ENCODE measurements at places on chromosomes 4 and X.

DNA sequence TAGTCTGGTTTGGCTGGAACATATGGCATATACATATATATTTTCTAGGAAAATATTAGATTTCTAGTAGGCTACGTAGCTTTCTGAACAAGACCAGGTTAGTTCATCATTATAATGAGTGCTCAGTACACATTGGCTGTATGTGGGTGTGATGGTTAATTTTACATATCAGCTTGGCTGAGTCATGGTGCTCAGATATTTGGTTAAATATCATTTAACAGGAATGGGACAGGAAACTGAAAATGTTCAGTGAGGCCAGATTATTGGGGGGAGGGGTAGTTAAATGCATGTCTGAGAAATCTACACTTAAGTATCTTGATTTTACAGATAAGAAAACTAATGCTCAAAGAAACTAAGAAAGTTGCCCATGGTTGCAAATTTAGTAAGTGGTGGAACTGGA lies 160.1 kb downstream of the RBMX2 start:
- DNase-seq = no peak

DNA sequence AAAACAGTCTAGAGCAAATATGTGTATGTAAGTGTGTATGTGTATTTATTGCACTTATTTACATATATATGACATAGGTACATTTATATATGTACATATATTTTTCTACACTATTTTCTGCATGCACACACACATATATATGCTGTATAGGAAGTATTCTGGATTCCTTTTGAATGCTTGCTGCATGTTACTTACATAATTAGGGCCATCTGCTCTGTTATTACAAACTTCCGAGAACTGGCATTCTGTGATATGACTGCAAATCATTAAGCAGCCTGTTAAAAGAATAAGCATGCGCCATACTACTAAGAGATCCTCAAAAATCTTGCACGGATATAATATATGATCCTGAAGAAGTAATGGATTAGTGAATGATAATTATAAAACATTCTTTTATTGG lies 1157.6 kb upstream of the TENM3 start:
- DNase-seq = no peak

GRCh38 chrX:118872102-118872566 lies 48.5 kb downstream of the ZCCHC12 start:
- no peak for DNase-seq

GRCh38 chrX:136616987-136617685 lies 30.8 kb upstream of the CD40LG start:
- no peak for DNase-seq

GRCh38 chrX:129233786-129234185 lies 289.5 kb downstream of the SMARCA1 start:
- DNase-seq = no peak

- DNase-seq = no peak
These were observed 334.4 kb upstream of the PCDH18 start for GRCh38 chr4:137866671-137867070.

DNA sequence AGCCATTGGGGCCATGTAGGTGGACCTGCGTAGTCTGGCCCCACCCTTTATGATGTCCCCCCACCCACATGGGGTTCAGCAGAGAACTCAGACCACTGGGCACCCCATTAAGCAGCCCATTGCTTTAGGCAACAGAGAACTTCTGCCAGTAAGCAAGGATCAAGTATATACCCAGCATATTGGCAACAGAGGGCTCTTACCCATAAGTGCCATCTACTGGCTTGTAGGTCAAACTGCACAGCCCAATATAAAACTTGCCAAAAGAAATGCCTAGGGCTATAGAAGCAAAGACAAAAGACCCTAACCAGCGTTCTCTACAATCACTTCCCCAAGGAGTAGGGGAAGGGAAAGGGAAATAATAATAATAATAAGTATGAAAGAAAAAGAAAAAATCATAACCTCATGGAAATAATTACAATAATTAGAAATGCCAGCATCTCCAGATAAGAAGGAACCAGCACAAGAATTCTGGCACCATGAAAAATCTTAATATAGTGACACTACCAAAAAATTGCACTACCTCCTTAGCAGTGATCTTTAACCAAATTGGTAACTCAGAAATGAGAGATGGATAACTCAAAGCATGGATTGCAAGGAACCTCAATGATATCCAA lies 1090.7 kb downstream of the FAT4 start:
- no peak for DNase-seq

DNA sequence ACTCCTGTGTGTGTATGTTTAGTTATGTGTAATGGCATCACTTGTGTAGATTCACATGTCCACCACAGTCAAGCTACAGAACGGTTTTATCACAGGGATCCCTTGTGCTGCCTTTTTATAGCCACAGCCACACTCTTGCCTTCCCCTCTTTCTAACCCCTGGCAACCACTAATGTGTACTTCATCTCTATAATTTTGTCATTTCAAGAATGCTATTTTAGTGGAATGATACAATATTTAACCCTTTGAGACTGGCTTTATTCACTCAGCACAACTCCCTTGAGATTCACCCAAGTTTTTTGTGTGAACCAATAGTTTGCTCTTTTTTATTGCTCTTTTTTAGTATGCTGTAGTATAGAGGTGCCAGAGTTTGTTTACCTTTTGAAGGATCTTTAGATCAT lies 112.1 kb downstream of the CDKL5 start:
- no peak for DNase-seq

DNA sequence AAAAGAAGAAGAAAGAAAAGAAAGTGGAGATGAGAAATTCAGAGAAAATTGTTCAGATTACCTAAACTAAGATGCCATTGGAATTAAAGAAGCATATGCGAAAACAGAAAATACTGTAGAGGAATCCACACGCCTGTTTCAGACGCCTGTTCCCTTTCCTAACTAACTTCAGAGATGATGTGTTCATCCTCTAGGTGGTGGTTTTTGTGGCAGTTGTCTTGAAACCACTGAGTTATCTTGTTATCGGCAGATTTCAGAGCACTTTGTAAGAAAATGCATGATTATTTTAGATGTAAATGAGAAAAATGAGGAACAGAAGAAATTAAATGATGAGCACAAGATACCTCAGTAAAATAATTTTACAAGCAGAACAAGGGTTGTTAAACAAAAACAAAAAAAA lies 48.3 kb downstream of the FUNDC1 start:
- DNase-seq = no peak

DNA sequence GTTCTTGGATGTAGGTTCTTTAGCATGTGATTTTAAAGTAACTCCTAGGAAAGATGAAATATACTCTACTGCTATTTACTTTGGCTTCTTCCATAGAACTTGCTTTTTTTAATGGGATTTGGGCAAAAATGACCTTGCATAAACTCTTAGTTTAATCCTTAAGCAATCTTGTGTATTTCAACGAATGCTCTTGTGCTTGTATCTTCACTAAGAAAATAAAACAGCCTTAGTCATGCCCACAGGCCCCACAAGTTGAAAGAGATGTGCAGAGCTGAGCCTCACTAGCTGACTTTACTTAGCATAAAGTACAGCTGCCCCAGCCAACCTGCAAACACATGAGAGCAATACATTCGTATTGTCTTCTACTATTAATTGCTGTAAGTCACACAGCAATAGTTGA lies 1609.2 kb downstream of the STIM2 start:
- DNase-seq = no peak

DNA sequence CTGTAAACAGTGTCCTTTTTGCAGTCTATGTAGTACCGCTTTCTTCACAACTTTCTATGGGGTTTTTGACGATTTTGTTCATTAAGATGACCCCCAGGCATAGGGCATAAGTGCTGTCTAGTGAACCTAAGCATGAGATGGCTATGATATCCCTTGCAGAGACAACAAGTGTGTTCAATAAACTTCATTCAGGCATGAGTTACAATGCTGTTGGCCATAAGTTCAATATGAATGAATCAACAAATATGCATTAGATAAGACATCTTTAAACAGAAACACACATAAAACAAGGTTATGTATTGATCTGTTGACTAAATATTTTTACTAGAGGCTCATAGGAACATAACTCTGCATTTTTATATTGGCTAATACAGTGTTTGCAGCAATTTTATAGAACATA lies 1322.0 kb downstream of the ARAP2 start:
- DNase-seq = no peak

- no peak for DNase-seq
These were observed 1176.3 kb downstream of the PCDH18 start for GRCh38 chr4:136355970-136356369.

DNA sequence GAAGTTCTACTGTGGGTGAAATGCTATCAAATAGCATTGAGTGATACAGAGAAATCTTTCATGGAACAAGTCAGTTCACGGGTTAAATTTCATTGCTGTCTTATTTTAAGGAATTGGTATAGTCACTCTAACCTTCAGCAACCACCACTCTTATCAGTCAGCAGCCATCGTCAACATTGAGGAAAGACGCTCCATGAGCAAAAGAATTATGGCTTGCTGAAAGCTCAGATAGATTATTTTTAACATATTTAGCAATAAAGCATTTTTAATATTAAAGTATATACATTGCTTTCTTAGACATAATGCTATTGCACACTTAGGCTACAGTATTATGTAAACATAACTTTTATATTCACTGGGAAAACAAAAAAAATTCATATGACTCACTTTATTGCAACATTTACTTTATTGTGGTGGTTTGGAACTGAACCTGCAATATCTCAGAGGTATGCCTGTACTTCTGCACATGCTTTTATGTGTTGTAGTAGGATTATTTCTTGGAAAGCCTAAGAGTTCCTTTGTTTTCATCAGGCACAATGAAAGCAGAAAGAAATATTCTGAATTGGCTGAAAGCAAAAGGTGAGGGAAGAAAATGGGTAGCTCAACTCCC lies 586.7 kb downstream of the GBA3 start:
- DNase-seq = no peak

DNA sequence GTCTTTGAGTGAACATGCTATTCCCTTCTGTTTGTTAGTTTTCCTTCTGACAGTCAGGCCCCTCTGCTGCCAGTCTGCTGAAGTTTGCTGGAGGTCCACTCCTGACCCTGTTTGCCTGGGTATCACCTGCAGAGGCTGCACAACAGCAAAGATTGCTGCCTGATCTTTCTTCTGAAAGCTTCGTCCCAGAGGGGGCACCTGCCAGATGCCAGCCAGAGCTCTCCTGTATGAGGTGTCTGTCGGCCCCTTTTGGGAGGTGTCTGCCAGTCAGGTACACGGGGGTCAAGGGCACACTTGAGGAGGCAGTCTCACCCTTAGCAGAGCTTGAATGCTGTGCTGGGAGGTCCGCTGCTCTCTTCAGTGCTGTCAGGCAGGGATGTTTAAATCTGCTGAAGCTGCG lies 456.9 kb upstream of the HTR2C start:
- no peak for DNase-seq

DNA sequence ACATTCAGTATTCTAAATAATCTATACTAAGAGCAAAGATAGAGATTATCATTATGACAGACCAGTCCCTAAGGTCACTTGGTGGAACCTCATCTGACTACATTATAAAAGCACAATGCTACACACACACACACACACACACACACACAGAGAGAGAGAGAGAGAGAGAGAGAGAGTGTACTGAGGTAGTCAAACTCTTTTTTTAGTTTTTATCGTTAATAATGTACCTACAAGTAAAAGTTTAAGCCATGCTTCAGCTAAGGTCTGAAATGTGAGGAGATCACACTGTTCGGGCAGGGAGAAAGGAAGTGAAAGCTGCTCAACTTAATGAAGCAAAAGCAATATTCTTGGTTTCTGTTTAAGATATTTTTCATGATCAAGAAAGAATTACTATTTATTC lies 75.8 kb upstream of the CCDC160 start:
- DNase-seq = no peak

GRCh38 chrX:42269186-42269585 lies 345.8 kb upstream of the CASK start:
- DNase-seq = no peak

- DNase-seq = no peak
These were observed 110.2 kb upstream of the WDR1 start for GRCh38 chr4:10226756-10227155.

GRCh38 chr4:77194366-77194765 lies 37.4 kb downstream of the CCNG2 start:
- DNase-seq = no peak

DNA sequence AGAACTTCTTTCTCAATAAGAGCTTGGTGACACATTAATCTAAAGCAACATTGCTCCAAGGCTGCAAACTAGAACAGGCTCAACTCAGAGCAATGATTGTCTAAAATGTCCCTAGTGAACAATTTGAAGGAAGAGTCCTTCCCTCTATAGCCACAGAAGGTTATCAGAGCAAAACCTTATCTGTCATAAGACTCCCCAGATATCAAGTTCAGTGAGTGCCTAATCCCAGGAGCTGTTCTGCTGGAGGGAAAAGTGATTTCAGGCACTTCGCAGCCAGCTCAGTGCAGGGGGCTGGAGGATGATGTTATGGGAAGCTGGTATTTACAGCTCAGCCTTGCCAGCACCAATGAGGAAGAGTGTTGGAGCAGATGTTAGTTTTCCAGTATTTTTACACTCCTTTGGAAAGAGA lies 497.5 kb downstream of the INPP4B start:
- DNase-seq = no peak

DNA sequence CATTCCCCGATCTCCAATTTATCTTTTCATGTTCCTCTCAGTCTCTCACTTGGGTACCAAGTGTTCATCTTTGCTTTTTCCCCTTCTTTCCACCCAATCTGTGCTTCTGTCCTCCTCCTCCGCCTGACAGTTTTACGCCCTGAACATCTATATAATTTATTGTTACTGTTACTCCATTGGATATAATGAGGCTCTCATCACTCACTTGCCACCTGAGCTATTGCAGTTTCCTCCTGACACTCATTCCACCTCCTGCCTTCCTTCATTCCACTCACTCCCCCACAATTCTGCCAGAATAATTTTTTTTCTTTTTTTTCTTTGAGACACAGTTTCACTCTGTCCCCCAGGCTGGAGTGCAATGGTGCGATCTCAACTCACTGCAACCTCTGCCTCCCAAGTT lies 77.6 kb upstream of the SORBS2 start:
- no peak for DNase-seq

- DNase-seq = no peak
These were observed 645.0 kb downstream of the PCDH7 start for GRCh38 chr4:31365006-31365690.

DNA sequence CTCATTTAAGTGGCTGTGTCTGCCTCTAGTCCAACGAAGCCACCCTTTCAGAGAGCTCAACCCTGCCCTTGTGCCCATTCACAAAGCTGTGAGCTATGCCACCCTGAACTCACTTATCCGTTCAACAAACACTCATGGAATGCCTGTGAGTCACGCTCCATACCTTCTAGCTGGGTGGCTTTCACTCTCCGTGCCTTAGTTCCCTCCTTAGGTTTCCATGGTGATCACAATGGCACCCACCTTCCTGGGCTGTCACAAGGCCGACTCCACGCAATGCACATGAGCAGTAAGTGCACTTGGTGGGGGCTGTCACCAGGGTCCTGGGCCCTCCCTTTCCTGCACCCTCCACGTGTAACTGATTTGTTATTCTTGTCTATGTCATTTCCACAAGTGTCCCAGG lies 37.2 kb upstream of the PPP2R2C start:
- no peak for DNase-seq
